Stimulated activated CD4-positive, alpha-beta T cell treated with anti-CD3 and anti-CD28 coated beads, Interleukin-2, amount 100 ng/mL, for 24 hours (primary cell): ENCODE measurements at places on chromosomes 16 and 17.
A peak's percentile ranks its signal among the peaks of the same experiment; 100 is the strongest.

DNA sequence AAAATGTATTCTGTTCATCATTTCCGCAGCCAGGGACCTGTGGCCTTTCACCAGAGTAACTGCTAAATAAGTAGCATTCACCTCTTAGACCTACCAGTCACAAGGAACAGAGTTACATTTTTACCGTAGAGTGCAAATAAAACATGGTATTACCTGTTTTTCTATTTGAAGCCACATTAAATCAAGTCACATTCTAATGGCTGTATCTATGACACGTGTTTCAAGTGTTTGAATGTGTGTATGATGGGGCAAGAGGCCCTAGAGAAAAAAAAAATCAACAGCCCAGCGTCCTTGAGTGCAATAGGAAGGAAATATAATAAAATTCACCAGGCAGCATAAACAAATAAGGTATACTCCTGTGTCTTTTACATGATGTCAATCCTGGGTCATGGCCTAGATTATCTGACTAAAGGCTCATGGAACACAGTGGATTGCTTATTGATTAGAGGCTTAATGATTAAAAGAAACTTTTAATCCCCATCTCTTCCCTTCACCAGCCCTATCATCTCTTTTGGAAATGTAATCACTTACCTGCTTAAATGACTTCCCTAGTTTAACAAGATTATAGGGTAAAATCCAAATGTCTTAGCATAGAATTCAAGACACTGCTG, 168.7 kb upstream of the CDH5 start:
- no peak for DNase-seq

- DNase-seq: no peak
Observed at GRCh38 chr17:48037838-48038323, 284 bp upstream of the COPZ2 start.

- peak; percentile 95 for DNase-seq
Observed at GRCh38 chr16:75432828-75433731, at the start of gene CFDP1. Gene CFDP1 (minus strand): TSS chr16:75433503. CDS start chr16:75433352, 151 bp downstream.

DNA sequence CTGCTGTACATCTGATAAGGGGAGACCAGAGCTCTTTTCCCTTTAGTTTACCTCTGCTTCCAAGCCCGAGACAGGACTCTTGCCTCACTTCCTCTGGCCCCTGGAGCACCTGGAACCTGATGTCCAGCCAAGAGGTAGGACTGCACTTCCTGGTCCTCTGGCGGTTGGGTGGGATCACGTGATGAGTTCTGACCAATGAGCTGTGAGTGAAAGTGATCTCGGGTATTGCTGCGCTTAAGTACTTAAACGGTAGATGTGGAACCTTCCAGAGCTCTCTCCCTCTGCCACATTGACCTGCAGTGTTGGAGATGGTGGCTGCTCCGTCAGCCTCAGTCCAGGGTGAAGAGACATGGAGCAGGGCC, 67.0 kb downstream of the SMPD3 start:
- DNase-seq: no peak

GRCh38 chr16:17160920-17161431, 309.8 kb downstream of the XYLT1 start:
- no peak for DNase-seq

GRCh38 chr17:57536789-57537523, 208.1 kb downstream of the CCDC182 start:
- no peak for DNase-seq

GRCh38 chr16:57413733-57414132, 9.2 kb downstream of the CCL17 start:
- no peak for DNase-seq

DNA sequence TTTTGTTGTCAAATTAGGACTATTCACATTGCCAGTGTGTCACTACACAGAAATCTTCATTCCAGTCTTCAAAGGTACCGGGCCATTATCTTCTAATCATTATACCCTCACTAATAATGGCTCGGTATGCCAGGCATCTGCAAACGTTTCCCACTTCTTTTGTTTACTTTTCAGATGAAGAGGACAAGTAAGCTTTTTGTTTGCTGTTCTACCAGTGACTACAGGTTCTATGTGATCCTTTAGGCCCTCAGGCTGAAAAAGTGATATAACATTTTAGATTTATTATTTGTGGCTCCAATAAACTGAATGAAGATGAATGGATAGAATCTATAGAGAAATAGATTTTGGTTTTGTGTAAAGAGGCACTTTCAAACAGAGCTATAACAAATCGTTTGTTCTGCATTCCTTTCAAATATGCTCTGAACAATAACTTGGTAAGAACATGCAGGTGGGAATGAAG, 403 bp upstream of the KRTAP3-1 start:
- no peak for DNase-seq

- DNase-seq: no peak
Observed at GRCh38 chr16:4833584-4833983, 13.5 kb downstream of the GLYR1 start.

DNA sequence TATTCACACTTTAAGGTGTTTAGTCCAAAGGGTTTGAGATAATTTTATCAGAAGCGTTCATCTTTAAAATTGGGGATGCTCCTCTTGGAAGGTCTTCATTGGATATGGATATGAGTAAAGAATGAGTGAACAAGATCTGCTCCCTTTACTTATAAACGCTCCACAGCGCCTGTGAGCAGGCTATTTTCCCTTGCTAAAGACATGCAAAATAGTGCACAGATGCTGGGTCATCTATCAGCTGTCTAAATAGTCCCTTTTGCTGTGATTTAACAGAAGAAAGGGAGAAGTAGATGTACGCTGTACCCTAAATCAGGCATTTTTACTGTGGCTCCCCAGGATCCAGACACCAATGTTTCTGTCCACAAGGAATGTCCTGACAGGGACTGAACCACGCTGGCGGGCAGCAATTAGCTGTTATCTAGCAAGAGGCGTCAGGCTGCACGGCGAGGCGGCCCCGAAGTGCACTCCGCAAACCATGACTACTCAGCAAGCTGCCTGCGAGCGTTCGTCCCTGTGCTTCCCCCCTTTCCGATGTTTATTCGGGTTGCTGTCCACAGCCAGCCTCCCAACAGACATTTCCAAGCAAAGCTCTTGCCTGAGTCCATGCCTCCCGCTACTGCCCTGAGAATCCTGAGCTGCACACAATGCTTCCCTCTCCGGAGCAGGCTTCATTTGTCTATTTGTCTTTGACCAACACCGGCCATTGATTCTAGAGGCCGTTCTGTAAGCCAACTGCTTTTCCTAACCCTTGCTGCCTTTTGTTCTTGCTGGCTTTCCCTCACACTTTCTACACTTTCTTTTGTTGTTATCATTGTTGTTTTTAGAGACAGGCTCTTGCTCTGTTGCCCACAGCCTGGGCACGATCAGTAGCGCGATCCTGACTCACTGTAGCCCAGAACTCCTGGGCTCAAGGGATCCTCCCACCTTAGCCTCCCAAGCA, 55.7 kb upstream of the CNEP1R1 start:
- no peak for DNase-seq

DNA sequence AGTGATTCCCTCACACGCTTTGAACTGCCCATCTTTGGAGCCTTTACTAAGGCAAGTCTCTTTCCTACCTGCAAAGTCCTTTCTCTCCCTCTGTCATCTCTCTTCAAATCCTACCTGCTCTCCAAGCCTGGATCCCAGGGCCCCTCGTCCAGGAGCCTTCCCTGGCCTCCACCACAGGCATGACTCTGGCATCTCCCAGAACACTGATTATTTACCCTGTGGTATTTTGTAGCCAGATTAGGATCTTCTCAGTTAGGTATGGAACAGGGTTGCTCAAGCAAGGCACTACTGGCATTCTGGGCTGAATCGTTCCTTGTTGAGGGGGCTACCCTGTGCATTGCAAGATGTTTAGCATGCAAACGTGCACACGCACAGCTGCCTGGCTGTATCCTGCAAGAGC, 31.9 kb upstream of the POLR3E start:
- DNase-seq: no peak

DNA sequence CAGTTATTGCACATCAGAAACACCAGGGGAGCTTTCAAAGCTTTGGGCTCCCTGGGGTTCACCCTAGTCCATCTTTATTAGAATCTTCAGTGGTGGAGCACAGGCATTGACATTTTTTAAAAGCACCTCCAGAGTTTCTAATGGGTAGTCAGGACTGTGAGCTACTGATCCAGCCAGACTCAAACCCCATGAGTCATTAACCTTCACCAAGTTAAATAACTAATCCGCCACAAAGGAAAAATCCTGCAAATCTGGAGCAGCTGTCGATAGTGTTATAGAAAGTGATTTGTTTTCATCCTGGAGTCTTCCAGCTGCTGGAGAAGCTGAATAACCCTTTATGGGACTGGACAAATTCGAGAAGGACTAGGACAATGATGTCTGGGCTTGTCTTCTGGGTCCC, 93.2 kb upstream of the PIRT start:
- DNase-seq: no peak

DNA sequence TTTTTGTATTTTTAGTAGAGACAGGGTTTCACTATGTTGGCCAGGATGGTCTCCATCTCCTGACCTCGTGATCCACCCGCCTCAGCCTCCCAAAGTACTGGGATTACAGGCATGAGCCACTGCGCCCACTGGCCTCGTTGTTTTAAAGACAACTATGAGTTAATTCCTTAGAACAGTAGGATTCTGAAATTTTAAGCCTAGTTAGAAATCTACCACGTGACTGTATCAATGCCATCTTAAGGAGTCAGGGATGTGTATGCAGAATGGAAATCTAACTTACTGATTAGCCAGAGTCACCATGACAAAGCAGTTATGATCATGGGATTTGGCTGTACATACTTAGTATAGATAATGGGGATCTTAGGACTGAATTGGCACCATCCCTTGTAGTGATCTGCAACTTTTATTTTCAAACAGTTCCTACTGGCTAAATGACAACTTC, 2.8 kb downstream of the CEP20 start:
- no peak for DNase-seq

DNA sequence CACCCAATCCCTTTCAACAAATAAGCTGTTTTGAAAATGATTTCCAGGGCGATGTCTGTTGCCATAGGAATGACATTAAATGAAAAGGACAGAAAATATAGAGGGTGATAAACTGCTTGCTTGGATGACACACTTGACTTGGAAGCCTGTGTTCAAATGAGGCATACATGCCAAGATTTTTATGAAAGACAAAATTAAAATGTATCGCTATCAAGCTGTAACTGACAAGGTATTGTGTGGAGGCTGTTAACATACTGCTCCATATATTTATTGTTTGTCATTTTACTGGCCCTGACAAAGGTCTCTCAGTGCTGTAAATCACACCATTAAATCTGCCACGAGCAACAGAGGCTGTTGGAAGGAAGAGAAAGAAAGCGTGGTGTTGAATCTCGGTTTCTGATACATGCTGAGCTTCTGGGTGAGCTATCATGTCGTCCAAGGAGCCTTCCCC, 456.2 kb upstream of the SALL1 start:
- DNase-seq: no peak

DNA sequence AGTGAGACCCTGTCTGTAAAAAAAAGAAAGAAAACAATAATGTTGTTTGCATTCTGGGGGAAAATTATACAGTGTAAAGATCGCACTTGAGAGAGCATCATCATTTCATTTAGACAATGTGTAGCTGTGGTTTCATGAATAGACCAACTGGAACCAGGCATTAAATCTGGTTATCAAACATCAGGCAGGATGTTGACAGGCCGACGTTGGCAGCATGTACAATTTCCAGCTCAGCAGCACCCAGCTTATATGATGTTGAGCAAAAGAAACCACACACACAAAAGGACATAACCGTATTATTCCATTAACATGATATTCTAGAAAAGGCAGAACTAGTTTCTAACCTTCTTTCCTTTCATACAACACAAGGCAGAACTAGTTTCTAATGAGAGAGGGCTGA, 5.8 kb downstream of the MARVELD3 start:
- no peak for DNase-seq

GRCh38 chr16:84323606-84324005, 28.9 kb downstream of the WFDC1 start:
- DNase-seq: no peak

GRCh38 chr16:67226295-67226803, 581 bp upstream of the TMEM208 start:
- DNase-seq: no peak

- peak; percentile 71 for DNase-seq
Observed at GRCh38 chr16:23962001-23962400, 126.2 kb downstream of the PRKCB start.

DNA sequence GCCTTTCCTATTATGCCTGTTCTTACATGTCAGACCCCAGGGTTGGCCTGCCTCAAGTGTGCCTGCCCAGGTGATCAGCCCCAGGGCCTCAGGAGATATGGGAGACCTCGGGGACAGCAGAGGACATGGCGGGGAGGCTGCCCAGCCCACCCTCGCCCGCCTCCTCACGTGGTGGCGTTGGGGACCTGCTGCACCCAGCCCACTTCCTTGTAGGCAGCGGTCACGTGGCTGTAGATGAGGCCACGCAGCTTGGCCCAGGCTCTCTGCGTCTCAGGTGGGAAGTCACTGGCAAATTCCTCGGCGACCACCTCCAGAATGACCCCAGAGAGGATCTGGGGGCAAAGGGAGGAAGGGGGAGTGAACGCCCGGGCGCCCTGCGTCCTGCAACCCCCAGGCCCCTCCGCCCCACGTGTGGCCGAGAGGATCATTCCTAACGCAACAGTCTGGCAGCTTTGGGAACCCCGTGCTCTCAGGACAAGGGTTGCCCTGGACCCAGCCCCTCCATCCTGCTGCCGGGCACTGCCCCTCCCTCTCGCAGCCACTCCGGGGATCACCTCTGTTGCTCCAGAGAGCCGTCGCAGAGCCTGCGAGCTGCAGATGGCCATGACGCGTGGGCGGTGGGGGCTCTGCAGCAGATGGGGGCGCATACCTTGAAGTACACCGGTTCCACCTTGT, 6.6 kb downstream of the CYGB start:
- no peak for DNase-seq

DNA sequence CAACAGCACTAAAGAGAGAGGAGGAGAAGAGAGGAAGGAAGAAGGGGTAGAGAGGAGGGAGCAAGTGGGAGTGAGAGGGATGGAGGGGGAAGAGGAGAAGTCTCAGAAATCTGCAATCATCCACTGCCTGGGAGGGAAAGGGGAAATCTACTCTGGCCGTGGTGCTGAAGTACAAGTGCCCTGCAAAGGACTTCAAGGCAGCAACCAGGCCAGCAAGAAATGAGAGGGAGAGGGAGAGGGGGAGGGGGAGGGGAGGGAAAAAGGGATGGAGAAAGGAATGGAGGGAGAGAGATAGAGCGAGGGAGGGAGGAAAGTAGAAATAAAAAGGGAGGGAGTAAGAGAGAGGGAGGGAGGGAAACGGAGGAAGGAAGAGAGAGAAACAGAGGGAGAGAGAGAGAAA, 130.8 kb upstream of the EEF2KMT start:
- no peak for DNase-seq
